ENCODE measurements at places on chromosomes 13 and 19. TPM values are rescaled to one million over a fixed set of nuclear protein-coding genes. Genes with fewer than 3 reads are reported as not detected.

- no peak for DNase-seq
Observed at GRCh38 chr13:25890671-25891212, 161.1 kb downstream of the SHISA2 start.

- DNase-seq, result no peak
Observed at GRCh38 chr19:51820011-51820410, 25.1 kb downstream of the FPR3 start.

DNA sequence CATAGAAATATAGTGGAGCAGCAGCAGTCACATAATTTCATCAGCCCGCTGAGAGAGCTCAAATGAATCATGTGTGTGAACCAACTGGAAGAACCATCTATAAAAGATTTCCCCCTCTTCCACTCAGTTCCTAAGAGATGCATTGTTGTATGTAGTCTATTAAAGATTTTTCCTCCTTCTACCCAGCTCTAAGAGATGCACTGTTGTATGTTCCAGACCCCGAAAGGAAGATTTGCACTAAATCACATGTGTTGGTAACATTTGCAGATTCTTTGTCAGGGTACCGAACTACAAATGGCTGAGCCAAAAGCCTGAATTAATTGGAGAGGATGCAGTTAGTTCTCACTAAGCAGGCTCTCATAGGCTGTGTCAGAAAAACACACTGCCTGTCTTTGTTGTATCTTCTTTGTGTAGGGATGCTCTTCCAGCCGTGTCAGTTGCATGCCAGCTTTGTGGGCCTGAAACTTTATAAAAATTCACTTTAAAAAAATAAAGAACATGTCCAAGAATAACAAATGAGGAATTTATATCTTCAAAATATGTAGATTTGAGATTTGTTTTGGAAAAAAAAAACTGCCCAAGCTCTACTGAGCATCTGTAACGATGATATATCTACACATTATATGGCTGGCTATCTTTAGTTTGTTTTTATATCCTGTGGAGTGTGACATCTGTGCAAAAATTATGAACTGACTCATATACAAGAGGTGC is 223.1 kb downstream of the MZT1 start:
- no peak for DNase-seq

- DNase-seq, result no peak
Observed at GRCh38 chr19:54418030-54418929, 3.0 kb downstream of the TTYH1 start.

- DNase-seq, result no peak
Observed at GRCh38 chr13:109241160-109241559, 545.2 kb downstream of the IRS2 start.

Gene XRCC1
- total RNA-seq, result 22.8 TPM

Gene CERS4
- 29.9 TPM for total RNA-seq

Gene CDC34
- 114 TPM for total RNA-seq

DNA sequence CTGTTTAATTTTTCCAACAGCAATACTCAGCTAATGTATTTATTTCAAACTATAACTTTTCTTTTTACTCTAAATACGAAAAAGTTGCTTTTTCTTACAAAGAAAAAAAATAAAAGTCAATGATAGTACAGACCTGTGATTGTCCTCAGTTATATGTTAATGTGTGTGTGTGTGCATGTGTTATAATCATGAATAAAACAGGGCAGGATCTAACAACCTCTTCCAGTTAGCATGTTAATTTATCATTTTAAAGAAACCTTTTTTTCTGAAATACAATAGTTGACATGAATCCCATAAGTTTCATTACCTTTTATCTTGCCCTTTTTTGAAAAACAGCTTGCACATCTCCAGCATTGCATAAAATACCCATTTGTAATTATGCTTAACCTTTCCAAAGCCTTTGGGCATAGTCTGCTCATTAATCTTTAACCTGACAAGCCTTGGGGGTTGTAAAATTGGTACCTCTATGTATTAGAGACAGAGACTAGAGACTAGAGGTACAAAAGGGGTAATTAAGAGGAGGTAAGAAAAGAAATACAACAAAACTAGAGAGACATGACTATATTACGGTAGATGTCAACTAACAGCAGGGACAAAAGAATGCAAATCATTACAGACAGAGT is 828.1 kb downstream of the OLFM4 start:
- no peak for DNase-seq

Gene ZNF135
- total RNA-seq, result 6.3 TPM

DNA sequence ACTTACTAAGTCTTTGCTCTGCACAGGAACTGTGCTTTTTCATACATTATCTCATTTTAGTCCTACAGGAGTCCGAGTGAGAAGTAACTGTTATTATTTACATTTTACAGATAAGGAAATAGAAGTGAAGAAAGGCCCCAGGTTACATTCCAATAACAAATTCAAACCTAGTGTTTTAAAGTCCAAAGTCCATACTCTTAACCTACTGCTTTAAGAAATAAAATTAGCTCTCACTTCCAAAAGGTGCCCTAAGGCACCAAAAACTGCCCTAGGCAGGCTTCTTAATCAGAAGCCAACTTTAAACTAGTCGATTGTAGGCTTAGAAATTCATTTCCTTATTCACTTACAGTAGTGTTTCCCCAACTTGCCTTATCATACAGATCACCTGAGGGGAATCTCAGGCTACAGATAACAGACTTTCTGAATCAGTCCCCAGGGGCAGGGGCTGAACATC is 555.9 kb downstream of the DIAPH3 start:
- no peak for DNase-seq

DNA sequence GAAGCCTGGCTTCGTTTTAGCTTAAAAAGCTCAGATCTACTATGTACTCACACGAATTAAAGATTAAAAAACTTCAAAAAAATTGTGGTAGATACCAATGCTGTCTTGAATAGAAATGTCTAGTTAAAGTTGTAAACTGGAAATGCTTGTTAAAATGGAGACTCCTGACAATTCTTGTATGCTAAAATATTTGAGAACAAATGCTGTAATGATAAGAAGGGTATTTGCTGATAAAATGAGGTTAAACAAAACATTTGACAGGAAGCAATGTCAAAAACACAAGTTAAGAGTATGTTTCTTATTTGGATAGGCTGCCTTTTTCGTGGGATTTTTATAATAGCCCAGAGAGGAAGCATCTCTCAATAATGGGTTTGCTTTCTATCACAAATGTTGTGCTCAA is 48.0 kb upstream of the POSTN start:
- no peak for DNase-seq

DNA sequence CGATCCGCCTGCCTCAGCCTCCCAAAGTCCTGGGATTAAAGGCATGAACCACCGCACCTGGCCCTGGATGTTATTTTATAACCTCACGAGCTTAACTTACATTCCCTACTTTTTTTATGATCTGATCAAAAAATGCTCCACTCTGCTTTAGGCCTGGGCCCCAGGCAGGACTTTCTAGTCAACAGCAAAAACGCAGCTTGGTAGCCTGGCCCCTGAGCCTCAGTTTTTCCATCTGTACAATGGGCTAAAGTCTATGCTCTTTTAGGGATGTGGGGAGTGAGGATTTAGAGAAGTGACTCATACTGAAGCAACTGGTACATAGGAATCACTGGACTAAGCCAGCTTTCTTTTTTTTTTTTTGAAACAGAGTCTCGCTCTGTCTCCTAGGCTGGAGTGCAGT is 11.9 kb upstream of the PIK3R2 start:
- DNase-seq, result no peak

DNA sequence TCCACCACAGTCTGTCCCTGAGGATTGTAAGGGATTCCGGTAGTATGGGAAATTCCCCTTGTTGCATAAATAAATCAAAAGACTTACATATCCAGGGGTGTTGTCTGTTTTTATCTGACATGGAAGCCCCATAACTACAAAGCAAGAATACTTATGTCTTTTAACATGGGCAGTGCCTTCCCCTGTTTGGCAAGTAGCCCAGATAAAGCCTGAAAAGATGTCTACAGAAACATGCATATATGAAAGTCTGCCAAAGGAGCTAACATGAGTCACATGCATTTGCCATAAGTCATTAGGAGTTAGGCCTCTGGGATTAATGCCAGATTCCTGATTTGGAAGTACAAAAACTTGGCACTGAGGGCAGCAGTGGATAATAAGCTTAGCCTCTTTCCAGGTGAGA is 62.1 kb downstream of the ZNF737 start:
- no peak for DNase-seq

- no peak for DNase-seq
Observed at GRCh38 chr19:6473647-6474046, 7.9 kb downstream of the DENND1C start.

Gene C19orf44
- total RNA-seq, result 5.4 TPM

DNA sequence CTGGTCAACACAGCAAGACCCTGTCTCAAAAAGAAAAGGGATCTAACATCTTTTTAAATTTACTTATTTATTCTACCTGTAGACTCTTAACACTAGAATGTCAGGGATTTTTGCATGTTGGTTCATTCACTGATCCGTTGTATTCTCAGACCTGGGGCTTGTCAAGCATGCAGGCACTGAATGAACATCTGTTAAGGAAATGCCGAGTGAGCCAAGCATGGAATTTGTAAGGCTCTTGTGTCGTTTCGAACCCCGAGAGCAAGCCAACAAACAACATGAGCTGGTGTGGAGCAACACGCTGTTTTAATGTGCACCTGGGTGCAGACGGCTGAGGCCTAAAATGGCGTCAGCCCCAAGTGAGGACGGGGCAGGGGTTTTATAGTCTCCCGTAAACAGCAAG is 10.0 kb upstream of the OR1M1 start:
- no peak for DNase-seq

- DNase-seq, result no peak
Observed at GRCh38 chr13:49874430-49874829, 61.7 kb downstream of the SPRYD7 start.

Gene UGGT2
- 32.7 TPM for total RNA-seq

DNA sequence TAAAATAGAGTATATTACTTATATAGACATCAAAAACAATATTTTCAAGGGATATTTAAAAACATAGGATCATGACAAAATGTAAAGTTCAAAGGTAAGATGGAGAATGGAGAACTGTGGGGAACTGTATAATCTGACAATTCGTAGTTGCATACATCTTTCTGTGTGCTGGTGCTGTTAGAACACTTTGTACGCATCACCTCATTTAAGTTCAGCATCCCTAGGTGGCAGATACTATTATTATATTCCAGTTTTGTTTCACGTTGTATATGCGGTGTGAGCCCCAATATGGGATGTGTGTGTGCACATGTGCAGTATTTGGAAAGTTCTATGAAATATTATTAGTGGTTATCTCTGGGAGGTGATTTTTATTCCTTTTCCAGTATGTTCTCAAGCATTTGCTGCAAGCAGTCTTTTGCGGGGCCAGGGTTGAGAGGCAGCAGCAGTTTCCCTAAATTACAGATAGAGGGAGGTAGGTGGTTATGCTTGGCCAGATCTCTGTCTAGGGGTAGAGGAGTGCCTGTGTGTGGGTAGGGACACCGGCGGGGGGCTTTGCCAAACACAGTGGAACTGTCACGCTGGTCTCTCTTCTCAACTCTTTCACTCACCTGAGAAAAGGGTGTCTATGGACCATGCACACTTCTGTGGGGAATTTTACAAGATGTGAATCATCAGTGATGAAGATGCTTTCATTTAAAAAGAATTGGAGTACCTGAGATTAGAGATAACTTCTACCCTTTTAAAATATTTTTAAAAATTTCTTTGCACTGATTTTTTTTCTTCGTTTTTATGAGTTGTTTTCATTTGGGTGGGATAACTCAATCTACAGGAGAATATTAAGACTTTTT is 55.6 kb upstream of the ALOX5AP start:
- DNase-seq, result no peak

DNA sequence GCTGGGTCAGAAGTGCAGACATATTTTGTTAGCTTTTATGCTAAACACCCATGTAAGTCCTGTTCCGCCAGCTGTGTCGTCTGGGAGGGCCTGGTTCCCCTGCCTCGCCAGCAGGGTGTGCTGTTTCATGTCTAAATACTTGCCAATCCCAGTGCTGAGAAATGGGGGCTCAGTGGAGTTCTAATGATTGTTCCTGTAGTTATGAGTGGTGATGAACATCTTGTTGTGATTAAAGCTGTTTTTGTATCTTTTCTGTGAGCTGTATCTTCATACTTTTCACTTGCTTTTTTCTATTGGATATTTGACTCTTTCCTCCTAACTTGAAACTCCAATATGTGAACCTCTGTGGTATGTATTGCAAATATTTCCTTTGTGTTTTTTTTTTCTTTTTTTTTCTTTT is 32.7 kb downstream of the KDM4B start:
- DNase-seq, result no peak

DNA sequence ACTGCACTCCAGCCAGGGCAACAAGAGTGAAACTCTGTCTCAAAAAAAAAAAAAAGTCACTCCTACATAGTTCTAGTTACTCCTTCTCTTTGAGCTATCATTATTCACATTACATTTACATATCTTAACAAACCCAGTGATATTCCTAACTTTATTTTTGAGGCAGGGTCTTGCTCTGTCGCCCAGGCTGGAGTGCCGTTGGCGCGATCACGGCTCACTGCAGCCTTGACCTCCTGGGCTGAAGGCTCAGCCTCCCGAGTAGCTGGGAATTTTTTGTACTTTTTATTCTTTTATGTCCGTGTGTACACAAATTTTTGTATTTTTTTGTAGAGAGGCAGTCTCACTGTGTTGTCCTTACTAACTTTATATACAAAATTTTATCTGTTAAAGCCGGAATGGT is 587 bp upstream of the RPS15 start:
- DNase-seq, result no peak

Gene PLPP2
- total RNA-seq, result 1.6 TPM

Gene CEACAM16
- total RNA-seq, result not detected

DNA sequence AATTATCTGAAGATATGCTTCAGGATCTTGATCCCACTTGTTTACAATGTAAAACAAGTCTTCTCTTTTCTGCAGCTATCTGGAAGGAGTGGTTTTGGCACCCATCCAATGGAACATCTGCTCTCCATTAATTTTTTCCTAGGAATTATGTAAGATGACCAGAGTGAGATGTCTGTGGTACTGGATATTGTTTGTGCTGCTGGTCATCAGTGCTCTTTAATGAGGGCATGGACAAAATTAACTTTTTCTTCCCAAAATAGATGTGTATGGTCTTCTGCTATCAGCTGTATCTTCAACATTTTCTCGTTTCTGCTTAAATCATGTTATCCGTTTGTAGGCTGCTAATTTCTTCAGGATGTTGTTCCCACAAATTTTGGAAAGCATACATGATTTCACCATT is 415.4 kb upstream of the KLHL1 start:
- no peak for DNase-seq

Gene DAND5
- total RNA-seq, result 1.8 TPM

Gene WDR87
- not detected for total RNA-seq
